ENCODE measurements at places on chromosomes 5 and 9.

GRCh38 chr5:171610686-171611085 lies 174.9 kb upstream of the SMIM23 start:
- no peak for DNase-seq

GRCh38 chr5:88883059-88883835 lies at the start of gene MEF2C:
Gene MEF2C (minus strand): TSS chr5:88883184. CDS start chr5:88823788, 59,396 bp downstream.
- no peak for DNase-seq

GRCh38 chr9:87854580-87854955 lies 28.1 kb upstream of the SPATA31E1 start:
- no peak for DNase-seq

GRCh38 chr5:93246090-93246855 lies 334.7 kb downstream of the NR2F1-AS1 start:
- no peak for DNase-seq

DNA sequence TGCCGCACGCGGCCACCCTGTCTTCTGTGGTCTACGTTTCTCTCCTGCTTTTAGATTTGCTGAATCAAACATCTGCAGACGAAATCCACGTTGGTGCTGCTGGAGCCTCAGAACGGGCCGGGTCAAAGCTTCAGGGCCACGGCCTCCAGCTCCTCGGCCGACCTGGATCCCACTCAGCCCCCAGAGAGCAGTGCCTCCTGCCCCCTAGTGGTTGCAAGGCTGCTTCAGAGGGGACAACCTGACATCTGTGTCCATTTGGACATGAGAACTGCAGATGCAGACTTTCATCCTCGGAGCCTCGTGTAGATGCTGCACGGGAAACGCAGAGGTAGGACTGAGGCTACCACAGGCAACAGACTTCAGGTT lies 23.0 kb upstream of the SLC6A3 start:
- DNase-seq = no peak

GRCh38 chr5:89722538-89722937 lies 687.0 kb downstream of the CETN3 start:
- DNase-seq = no peak

DNA sequence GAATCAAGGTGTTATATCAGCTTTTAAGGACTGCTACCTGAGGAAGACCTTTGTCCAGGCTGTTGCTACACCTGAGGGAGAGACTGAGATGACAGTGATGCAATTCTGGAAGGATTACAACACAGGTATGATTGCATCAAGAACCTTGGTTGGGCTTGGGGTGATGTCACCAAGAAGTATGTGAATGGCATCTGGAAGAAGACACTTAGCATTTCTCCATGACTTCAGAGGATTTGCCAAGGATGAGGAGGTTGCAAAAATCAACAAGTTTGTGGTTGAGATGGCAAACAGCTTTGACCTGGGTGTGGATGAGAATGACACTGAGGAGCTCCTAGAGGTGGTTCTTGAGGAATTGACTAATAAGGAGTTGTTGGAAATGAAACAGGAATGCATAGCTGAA lies 67.9 kb upstream of the PANK3 start:
- DNase-seq = no peak

GRCh38 chr9:89311346-89312221 lies 589 bp downstream of the CKS2 start:
- no peak for DNase-seq

GRCh38 chr5:179870403-179870903 lies 11.8 kb upstream of the MRNIP start:
- no peak for DNase-seq

DNA sequence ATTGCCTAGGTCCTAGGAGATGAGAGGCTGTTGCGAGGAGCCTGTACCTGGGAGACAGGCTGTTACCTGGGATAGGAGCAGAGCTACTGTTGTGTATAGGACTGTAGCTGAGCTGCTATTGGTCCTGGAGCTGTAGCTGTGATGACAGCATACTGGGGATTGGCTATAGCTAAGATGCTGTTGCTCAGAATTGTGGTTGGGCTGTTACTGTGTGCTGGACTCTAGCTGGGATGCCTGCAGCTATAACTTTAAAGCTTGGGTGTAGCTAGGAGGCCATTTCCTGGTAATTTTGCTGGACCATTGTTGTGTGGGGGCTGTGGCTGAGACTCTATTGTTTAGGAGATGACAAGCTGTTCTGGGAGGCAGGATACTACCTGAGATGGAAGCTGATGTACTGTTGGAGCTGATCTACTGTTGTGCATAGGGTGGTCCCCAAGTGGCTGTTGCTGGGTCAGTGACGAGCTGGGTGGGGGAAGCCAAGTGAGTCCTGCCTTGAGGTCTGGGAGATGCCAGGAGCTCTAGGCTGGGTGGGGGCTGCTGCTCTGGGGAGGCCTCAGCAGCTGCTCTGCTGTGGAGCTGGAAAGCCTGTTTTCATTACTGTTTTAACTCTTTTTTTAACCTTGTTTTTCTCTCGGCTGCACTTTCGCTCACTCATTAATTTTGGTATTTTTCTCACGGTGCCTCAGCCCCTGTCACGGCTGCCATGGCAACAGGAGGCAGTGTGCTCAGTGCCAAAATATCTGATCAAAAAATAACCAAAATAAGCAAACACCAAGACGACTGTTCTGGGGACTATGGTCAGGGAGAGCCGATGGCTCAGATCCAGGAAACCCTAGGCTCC lies 3.0 kb upstream of the PCDH1 start:
- no peak for DNase-seq

- DNase-seq = peak; percentile 52
Observed at GRCh38 chr5:82365744-82366228, 87.6 kb upstream of the RPS23 start.

GRCh38 chr5:171311322-171312077 lies 2.5 kb downstream of the TLX3 start:
- no peak for DNase-seq

DNA sequence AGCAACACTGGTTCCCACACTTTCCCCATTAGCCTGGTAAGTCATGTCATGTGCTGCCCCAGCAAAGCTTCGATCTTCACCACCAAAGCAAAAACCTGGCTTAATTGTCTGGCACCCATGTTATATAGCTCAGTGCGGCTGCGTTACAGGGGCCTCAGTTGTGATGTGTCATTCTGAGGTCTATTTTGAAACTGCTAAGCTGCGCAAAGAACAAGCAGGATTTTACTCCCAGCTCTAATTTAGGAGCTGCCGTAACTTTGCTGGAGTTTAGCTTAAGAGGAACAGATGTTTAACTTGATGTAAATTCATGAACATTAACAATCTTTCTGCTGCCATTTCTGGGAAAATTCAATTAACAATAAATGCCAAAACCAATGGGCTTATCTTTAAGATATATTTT lies 274.1 kb downstream of the HSPA4 start:
- no peak for DNase-seq

DNA sequence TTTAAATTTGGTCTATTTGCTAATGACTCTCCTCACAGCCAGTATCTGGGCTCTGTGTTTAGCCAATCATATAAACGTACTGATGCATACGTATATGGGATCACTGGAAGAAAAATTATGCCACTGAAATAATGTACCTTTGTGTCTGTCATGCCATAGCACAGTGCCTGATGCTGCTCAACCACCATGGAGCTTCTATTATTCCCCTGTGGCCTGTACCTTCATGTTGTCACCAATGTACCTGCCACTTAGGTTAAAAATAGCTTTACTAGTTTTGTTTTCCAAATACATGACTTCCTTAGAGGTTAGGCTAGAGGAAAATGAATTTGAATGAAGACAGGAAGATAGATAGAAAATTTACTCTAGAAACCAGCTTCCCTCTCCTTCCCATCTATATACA lies 34.6 kb downstream of the HACD4 start:
- DNase-seq = no peak

- no peak for DNase-seq
Observed at GRCh38 chr5:140355546-140355945, 4.4 kb upstream of the SLC4A9 start.

DNA sequence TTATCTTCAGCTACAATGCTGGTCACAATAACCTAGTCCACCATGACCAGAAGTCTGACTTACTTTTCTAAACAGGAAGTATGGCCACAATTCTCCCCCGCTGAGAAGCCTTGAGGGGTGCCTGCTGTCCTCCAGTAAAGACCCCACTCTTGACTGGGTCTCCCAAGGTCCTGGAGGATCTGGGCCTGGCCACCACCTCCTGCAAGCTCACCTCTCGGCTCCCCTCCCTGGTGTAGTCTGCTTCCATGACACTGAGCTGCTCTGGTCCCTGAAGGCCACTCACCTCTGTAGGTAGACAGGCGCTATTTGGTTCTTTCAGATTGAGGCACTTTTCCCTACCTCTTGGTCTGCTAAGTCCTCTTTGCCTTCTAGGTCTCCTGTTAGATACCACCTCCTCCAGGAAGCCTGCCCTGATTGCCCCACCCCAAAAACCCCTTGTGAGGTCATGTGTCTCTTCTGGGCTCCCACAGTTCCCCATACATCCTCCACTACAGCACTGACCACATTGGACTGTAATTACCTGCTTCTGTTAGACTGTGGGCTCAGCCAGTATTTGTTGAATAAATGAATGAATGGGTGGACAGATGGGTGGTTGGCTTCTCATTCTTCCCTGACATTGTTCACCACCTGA lies 62.6 kb upstream of the IER5L start:
- no peak for DNase-seq

GRCh38 chr9:124941679-124942561 lies 1.0 kb upstream of the GOLGA1 start:
- DNase-seq = peak; percentile 70

DNA sequence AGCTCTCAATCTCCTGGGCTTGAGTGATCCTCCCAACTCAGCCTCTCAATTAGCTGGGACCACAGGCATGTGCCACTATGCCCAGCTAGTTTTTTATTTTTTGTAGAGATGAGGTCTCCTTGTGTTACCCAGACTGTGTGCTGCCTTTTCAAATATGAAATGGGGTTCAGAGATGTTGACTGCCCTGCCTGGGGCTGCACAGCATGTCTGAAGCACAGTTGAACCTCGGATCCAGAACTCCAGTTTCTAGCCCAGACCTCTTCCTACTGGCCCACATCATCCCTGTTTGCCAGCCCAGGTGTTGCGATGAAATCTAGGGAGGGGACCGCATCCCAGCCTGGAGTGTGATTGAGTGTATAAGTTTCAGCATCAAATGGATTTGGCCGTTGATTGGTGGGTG lies 69.4 kb downstream of the HMCN2 start:
- DNase-seq = no peak

DNA sequence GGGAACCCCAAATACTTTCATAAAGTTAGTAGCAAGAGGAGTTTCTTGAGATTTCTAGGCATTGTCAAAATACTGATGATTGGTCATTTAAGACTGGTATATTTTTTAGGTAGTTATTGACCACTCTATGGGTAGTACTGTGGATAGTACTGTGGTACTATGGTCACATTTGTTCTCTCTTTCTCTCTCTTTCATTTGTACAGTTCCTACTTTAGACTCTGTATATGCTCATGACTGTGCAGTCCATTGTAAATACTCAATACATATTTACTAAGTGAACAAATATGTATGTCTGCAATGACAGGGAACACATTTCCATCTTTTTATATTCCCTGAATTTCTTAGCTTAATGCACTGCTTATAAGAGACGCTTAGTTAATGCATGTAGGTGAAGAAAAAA lies 215.6 kb downstream of the KCTD16 start:
- no peak for DNase-seq

DNA sequence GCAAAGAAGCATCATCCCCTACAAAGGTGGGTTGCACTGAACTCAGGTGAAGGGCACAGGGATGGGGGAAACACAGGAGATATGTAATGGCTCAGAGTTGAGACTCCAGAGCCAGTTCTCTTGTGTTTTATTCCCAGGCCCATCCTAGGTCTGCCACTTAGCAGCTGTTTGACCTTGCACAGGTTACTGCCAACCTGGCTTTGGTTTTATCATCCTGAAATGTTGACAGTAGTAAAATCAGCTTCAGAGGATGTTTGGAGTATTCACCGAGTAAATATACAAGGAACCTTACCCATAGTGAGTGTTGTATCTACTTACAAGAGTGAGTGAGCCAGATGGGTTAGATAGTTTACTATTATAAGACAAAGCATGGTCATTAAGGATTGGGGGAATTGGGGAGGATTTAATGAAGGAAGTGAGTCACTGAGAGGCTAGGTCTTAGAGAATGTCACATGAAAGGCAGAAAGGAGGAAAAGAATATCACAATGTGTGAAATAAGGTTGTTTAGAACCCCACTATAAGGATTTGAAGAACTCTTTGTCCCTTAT lies 141.3 kb downstream of the MAN2A1 start:
- DNase-seq = no peak

DNA sequence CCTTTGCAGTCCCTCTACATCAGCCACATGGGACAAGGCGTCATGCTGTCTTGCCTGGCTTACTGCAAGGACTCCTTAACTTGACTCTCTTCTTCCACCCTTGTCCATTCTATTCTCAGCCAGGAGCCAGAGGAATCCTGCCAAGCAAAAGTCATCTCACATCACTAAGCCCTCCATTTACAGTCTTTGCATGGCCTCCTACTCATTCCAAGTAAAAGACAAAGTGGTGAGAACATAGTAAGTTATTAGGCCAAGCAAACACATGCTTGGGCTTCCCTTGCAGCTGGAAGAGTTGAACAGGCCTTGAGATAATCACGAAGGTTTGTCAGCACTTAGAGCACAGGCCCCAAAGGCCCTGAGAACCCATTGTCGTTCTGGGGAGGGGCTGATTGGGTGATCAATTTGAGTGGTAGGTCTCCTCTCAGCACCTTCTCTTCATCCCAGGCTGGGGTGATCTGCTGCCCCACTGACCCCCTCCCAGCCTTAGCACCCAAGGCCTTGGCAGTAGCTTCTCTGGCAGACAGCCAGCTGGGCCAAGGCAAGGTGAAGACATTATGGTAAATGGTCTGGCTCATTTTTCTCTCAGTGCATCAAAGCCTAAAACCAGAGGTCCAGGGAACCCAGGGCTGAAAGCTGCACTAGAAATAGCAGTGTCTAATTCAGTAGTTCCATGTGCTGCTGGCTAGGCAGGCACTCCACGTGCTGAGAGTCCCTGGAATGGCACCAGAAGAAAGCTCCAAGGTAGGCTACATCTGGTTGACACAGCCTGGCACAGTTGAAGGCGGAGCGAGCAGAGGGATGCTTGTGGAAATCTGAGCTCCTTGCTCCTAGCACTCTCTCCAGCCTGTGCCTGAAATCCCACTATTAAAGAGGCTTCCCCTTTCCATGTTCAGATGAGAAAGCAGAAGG lies 121.4 kb downstream of the ASTN2 start:
- no peak for DNase-seq

DNA sequence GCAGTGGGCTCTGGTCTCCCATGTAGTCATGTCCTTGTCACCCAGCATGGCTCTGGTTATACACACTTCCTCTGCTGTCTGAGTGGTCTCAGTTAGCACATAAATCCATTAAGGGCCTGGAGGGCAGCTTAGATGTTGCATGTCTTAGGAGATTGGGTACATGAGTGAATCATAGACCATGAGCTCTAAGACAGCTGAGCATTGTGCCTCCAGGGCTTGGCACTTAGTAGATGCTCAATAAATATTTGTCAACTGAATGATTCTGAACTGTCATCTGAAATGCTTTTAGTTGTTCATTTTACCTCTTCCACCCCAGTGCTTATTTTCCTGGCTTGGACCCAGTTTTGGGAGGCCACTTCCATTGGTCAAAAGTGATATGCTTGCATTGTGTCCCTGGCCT lies 135.6 kb downstream of the BOD1 start:
- DNase-seq = no peak

DNA sequence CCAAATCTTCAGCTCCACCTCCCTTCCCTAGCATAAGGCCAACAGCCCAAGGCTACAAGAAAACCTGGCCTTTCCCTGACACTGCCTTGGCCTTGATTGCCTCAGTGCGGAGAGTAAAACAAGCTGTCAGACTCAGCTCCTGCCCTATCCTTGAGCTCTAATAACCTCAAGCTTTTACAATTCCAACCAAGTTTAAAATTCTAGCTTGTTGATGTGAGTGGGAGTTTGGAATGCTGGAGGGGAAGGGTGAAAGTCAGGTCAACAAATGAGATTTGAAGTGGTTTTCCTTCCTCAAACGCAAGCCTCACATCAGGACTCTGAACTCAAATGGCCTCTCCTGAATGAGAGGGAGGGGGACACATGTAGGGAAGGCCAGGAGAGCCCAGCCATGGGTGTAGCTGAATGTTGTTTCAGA lies 197.0 kb upstream of the VLDLR start:
- no peak for DNase-seq

Data from stimulated activated CD4-positive, alpha-beta T cell treated with anti-CD3 and anti-CD28 coated beads, Interleukin-2, amount 100 ng/mL, for 24 hours (primary cell).